ENCODE measurements at places on chromosomes 2 and 18. TPM values are rescaled to one million over a fixed set of nuclear protein-coding genes. Genes with fewer than 3 reads are reported as not detected.

KLHL29 gene
- 7.6 TPM for polyA plus RNA-seq

FEV gene
- polyA plus RNA-seq = 0.58 TPM

ITPRID2 gene
- polyA plus RNA-seq = 58.4 TPM

VWA3B gene
- polyA plus RNA-seq = 1.0 TPM

UGT1A3 gene
- polyA plus RNA-seq = not detected

WNT10A gene
- 0.23 TPM for polyA plus RNA-seq

GRCh38 chr2:234905547-234906265 lies 46.1 kb upstream of the SH3BP4 start:
- DNase-seq = no peak

- DNase-seq = no peak
These were observed 106.9 kb downstream of the HDAC4 start for GRCh38 chr2:239293775-239294430.

DNA sequence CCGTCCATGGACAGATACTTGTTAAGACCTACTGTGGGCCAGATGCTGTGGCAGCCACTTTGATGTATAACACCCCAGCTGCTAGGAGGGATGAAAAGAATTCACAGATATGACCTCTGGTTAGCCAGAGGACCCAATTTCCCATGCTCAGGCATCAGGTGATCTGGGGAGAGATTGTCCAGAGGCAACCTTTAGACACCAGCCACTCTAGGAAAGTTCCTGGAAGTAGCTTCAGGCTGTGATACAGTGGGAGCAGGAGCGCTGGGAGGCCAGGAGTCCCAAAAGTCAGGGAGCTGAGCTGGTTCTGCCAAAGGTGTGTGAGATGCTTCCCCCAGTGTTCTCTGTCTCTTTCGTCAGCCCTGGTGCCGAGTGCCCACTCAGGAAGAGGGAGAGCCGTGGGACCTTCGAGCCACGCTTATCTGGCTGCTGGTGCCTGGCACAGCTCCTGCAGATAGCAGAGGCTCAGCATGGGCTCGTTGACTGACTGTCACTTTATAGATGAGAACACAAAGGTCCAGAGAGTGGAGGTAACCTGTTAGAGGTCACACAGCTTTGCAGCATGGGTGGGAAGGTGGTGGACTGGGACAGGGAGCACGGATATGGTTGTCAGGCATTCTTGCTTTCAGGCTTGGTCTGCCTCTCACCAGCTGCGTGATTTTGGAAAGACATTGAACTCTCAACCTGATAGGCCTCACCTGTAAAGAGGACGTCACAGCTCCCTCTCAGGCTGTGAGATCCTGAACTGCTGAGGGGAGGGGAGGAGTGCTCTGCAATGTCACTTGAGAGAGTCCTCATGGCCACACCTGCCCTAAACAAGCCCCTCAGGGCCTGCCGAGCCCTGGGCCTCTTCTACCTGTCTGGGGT lies 7.8 kb upstream of the RALB start:
- DNase-seq = no peak

DNA sequence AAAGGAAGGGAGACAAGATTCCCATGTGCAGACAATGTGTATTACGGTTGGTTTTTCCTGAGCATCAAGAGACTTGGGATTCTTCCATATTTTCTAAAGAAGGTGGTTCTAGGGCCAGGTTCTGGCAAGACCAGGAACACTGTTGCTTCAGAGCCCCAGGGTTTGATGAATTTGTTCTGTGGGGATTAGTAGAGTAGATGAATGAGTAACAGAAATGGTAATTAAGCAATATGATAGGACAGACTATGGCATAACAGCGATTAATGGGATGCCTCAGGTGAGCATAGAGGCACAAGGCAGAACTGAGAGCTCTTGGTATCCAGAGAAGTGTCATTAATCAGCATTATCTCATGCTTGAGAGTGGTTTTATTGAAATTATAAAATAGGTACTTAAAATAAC lies 82.8 kb upstream of the PNPT1 start:
- DNase-seq = no peak

DNA sequence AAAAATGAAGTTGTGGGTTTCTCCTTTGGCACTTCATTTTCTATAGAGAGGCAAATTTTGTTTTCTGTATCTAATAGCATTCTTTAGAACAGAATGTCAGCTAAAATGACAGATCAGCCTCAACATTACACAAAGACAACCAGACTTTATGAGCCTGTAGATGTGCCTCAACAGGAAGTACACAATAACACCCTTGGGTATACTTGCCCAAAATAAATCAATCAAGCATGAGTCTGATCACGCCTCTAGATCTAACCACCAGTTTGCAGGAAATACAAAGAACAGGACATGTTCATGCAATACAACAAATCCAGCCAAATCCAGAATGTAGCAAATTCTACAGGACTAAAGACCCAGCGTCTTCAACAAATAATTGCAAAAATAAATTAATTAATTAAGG lies 11.2 kb upstream of the DAPL1 start:
- DNase-seq = no peak

DNA sequence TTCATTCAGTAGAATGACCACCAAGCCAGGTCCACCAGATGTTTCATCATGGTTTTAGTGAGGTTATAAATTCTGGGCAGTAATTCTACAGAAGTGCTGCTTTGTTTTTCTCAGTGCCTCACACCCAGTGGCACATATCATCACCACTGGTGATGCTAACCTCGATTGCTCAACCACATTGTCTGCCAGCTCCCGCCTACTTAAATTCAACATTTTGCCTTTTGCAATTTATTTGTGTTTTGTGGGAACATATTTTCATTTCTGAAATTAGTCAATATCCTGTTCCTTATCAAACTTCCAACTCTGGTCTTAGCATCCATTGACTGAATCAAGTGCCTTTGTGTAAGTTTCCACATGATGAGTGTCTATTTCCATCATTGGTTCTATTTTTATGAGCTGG lies 62.3 kb upstream of the TMEM178A start:
- DNase-seq = no peak

DNA sequence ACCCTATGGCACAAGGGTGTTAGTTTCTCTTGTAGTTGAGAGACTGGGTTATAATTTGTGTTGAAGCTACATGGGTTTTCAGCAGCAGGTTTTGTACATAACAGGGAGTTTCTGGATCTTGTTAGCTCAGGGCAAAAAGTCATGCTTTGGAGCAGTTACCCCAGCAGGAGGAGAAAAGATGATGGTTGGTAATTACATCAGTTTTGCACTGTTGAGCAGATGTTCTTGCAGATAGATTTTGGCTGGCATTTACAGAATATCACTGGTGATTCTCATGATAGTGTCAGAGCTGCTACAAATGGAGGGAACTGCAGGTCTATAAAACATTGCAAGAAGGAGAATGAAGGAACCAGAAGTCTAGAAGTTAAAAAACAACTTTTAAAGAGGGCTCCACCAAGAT lies 215.2 kb upstream of the ATP5MC3 start:
- DNase-seq = no peak

GRCh38 chr2:182050333-182051135 lies 64.9 kb downstream of the PPP1R1C start:
- no peak for DNase-seq

DNA sequence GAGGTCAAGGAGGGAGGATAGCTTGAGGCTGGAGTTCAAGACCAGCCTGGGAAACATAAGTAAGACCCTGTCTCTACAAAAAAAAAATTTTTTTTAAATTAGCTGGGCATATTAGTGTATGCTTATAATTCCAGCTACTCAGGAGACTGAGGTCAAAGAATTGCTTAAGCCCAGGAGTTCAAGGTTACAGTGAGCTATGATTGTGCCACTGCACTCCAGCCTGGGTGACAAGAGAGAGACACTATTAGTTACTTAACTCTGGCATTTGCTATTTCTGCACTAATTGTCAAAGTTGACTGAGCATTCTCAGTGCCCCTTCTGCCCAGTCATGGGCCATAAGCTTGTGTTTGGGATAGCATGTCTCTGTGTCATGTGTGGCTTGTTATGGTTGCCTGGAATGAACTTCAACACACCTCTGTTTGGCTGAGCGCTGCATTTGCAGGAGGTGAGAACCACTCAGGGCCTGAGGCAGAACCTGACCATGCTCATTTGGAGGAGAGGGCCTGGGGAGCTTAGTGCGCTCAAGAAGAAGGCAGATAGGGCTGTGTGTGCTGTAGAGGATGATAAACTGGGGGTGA lies 77.7 kb downstream of the SH3RF3 start:
- DNase-seq = no peak

DNA sequence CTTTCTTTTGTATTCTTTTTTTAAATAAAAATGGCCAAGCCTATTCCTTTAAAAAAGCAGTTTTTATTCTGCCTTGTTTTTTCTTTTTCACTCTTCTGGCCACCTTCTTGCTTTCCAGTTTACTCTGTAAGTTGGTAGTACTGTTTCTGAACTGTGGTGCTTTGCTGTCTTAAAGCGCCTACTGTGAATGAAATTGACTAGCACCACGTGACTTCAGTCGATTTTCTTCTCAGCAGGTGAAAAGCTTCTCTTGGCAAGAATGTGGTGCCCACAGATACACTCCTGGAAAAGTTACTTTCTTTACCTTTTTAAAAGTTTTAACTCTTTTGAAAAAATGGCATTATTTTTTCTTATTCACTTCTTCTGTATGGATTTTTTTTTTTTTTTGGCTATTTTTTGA lies 32.4 kb downstream of the DYNC1I2 start:
- DNase-seq = no peak

DNA sequence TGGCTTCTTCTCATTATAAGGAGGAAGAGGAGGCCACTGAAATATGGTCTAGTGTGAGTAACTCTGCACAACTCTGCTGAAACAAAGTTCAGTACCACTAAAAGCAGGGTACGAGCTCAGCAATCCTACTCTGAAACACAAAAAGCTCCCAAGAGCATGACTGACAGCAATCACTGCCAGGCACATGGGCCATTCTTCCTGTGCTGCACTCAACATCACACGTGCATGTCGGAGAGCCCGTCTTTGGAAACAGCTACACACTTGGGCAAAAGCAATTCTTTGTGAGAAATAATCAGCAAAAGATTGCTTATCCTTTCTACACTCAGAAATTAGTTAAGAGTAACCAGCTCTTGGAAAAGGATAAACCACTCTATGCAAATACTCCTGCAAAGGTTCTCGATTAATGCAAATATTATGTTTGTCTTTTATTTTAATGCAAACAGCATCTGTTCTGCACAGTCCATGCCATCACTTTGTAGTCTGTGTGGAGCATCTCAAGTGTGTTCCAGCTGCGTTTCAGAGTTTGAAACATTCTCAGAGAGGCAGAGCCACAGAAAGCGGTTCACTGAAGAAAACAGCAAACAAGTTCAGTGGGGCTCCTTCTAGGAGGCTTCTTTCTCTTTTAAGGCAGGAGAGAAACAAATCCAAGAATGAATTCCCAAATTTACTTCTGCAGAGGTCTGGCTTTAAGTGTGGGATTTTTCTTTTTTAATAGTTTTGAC lies 145.0 kb downstream of the HDAC4 start:
- DNase-seq = no peak

- DNase-seq = peak; percentile 34
These were observed 145.9 kb downstream of the CCDC74A start for GRCh38 chr2:131673400-131674173.

DNA sequence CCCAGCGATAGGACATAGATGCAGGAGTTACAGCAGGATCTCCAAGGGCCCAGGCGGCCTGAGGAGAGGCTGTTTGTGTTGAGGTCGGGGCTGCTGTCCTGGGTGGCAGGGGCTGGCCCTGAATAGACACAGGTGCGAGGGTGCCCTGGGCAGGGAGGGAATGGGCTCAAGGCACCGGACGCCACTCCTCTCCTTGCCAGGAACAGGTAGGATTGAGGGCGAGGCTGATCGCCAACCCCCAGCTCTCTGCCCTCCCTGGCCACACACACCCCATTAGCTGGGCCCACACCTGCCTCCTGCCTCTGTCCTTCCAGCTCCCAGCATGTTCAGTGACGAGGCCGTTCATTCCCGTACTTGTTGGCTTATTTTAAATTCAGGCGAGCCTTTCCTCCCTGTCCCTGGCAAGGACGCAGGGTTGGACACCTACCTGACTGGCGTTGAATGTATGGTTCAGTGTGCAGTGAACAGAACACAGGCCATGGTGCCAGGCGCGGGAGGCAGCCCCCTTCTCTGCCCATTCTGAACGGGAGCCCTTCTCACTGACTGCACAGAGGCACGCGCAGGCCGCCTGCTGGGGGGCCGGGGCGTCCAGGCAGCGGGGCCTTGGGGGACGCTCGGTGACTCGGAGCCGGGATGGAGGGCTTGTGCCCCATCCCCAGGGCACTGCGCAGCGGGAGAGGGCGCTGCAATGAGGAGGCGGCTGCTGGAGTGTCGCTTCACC lies 41.3 kb upstream of the SNED1 start:
- no peak for DNase-seq

GRCh38 chr18:68979737-68980136 lies 181.9 kb downstream of the CCDC102B start:
- no peak for DNase-seq

DNA sequence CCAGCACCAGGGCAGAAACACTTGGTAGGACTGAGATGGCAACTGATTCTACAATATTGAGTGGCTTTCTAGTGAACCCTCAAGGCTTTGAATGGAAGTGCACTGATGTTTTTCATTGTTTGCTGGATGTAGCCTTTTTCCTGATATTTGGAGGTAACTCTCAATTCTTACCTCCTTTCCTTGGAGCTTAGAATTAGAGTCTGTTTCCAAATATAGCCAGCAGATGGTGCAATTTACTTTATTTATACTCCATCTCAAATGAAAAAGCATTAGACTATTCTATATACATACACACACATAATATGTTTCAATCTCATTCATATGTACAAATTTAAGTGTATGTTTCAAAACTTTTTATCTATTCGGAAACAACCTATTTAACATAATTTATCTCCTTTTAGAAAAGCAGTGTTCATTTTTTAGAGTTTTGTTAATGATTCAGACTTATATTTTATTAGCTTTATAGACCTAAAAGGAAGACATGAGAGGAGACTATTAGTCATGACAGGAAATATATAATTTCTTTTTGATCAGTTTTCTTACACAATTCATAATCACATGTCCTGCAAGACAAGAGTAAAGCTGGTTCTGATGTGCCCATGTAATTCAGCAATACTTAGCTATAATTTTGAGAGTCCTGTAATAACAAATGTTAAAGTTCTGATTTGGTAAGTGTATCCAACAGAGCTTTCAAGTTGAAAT lies 124.8 kb downstream of the NUP35 start:
- peak; percentile 11 for DNase-seq

GRCh38 chr18:26771524-26771923 lies 94.0 kb downstream of the AQP4 start:
- no peak for DNase-seq
